Glomerular endothelial cell (primary cell): ENCODE measurements at places on chromosomes 16 and 17.

DNA sequence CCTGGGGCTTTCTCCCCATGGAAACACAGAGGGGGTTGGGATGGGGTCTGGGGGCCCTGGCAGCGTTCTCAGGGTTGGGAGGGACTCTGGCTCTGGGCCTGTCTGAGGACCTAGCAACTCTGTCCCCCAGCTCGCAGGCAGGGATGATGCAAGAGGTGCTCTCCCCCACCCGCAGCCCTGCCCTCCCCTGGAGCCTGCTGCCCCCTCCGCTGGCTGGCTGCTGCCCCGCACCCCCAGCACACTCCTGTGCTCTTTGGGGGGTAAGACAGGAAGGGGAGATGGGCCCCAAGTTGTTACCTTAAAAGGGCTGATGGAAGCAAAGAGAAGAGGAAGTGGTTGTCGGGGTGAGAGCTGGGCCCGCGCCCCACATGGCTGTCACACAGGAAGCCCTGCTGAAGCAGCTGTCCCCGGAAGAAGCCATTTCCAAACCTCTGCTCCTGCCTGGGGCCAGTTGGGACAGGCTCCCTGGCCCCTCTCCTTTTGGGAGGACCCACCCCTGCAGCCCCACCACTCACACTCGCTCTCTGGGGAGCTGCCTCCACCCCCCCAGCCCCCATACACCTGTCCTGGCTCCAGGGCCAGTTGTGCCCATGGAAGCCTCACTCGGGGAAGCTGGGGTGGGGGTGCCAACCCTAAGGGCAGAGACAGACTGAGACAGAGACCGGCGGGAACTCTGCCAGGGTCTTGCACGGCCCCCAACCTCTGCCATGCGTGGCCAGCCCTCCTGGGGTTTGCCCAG is 2.5 kb downstream of the CORO1A start:
- no peak for DNase-seq

DNA sequence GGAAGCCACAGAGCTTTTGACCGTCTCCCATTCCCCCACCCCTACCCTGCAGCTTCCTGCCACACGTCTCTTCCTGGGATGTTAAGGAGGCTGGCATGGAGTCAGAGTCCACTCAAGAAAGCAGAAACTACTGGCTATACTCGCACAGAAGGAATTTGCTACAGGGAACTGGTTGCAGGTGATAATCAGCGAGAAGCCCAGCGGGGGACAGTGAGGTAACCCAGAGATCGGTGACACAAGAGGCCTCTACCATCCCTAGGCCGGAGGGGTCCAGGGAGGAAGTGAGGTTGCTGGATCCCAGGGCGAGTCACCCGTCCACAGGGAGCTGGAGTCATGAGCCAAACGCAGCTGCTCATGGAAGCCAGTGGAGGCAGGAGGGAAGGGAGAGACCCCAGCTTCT is 93.7 kb downstream of the SDK2 start:
- no peak for DNase-seq

DNA sequence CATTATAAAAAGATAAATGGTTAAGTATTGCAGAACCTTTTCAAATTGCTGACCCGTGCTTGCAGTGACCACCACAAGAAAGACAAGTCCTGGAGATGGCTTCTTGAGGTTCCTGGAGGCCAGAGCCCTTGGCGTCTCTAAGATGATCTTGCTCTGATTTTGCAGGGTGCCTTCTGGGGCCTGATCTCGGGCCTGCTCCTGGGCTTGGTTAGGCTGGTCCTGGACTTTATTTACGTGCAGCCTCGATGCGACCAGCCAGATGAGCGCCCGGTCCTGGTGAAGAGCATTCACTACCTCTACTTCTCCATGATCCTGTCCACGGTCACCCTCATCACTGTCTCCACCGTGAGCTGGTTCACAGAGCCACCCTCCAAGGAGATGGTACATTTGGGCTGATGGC is 63.0 kb downstream of the SLC5A11 start:
- no peak for DNase-seq

GRCh38 chr16:2897110-2897509 is 14.1 kb downstream of the FLYWCH2 start:
- DNase-seq: no peak

DNA sequence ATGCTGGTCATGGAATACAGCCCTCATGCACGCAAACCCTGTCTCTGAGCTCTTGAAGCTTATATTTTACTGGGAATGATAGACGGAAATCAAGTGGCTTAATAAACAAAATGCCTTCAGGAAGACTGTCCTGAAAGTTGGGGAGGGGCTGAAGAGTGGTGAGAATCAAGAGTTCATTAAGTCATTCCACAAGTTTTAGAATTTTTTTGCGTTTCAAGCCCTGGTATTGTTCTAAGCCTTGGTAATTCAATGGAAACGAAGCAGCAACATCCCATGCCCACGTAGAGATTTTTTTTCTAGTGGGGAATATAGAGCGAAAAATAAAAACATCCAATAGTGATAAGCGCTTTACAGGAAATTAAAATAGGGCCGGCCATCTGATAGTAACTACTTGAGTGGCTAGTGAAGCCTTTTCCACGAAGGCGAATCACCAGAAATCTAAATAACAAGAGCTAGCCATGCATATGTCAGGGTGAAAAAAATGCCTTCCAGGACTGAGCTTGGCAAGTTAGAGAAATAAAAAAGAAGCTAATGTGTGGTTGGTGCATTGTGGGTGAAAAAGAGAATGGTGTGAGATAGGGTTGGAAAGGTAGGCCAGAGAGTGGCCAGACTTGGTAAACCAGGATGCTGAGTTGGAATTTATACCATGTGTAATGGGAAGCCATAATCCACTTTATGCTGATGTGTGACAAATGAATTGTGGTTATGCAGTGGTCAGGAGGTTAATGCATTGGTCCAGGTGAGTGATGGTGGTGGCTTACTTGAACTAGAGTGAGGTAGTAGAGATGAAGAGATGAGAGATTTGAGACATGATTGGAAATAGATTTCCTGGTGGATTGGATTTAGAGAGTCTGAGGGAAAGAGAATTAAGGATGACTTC is 772 bp downstream of the PFAS start:
- DNase-seq: no peak

- no peak for DNase-seq
These were observed 116.9 kb downstream of the NTN1 start for GRCh38 chr17:9138161-9138717.

- DNase-seq: no peak
These were observed 296.1 kb downstream of the SOX9 start for GRCh38 chr17:72416905-72417304.
